ENCODE measurements at places on chromosomes 1 and 21.
A peak's percentile ranks its signal among the peaks of the same experiment; 100 is the strongest.

DNA sequence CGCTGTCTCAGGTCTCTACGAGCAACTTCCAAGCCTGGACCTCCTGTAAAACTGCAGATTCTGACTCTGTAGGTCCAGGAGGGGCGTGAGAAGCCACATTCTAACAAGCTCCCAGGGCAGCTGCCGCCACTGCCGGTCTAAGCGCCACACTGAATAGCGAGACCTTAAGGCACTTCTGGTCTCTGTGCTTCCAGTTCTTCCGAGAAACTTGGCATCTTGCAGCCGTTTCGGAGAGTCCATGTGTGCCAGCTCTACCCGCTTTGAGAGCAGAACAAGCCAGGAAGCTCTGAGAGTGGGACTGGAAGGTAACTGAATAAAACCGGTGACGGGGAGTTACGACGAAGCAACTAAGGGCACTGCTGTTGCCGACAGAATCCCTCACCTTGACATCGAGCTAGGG, 12.5 kb downstream of the AGT start:
- no peak for DNase-seq

GRCh38 chr21:19850157-19850556, 1148.1 kb upstream of the NCAM2 start:
- DNase-seq = no peak

DNA sequence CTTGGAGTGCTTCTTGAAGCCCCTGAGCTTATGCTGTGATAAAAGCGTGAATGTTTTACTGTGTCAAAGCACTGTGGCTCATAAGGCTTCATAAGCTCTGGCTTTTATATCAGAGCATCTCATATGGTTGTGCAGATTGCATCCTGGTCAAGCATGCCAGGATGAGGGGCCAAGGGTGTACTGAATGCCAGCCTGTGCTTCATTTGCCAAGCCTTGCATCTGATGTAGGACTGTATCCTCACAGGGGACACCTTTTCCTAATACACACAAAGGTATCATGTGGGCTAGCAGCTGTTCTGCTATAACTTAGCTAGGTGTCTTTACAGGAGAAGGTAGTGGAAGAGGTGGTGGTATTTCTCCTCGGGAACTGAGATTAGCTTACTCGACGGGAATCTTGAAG, 134.7 kb downstream of the ST6GALNAC3 start:
- no peak for DNase-seq

- DNase-seq = no peak
Measured at GRCh38 chr1:243411472-243411871, 155.6 kb downstream of the SDCCAG8 start.

DNA sequence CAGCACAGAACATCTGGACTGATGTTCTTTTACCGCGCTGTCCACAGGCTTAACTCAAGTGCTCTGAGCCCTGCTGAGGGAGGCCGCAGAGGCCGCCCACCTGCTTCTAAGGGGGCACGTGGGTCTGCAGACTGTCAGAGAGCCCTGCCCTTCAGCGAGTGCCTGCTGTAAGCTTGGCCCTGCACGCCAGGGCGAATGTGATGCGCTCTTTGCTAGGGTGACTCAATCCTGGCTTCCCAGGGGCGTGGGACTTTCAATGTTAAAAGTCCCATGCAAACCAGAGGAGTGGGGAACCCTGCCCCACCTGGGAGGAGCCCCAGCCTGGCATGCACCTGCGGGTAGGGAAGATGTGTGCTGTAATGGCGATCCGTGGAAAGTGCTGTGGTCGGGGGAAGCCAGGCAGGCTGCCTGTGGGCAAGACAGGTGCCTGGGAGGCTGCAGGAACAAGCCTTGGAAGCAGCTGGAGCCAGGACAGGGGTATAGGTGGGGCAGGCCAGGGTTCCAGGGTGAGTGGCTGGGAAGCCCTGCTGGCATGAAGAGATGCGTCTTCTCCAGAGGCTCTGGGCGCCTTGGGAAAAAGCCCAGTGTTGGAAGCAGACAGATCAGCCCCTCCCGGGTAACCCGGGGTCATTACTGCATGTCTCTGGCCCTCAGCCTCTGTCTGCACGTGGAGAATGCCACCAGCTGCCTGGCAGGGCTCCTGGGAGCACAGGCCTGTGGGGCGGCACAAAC, 594 bp upstream of the PANK4 start:
- peak; percentile 33 for DNase-seq

DNA sequence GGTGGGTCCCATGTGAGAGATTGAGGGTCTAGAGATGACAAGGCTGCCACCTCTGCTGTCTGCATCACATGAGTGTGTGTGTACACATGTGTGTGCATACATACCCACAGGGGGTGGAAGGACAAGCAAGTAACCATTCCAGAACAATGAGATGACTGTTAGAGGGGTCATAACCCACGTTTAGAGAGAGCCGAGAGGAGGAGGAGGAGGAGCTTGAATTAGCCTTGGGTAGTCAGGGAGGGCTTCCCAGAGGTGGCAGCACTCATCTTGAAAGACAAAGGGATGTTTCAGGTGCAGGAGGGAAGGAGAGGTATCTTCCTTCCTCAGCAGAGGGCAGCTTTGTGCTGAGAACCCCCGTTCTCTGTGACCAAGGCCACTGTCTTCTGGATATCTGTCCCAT, 21.3 kb downstream of the TNFRSF1B start:
- DNase-seq = no peak

GRCh38 chr1:84960371-84960770, 36.5 kb downstream of the MCOLN2 start:
- DNase-seq = no peak

DNA sequence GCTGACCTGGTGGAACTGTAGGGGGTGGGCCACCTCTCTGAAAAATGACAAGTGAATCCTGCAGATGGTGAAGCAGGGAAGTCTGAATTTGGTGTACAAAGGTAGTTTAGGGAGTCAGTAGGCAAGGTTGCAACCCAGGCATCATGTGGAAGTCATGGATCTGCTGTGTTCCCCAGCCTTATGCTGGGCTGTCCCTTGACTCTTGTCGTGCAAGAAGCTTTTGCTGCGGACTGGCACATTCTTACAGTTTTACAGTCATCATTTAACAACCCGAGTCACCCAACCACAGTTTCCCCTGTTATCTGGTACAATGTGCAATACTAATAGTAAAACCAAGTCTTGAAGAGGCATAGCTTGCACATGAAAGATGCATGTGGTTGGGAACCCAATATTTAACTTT, 13.2 kb downstream of the RHOU start:
- no peak for DNase-seq

GRCh38 chr1:230057681-230058565, 9.1 kb upstream of the GALNT2 start:
- no peak for DNase-seq

GRCh38 chr1:241310451-241310850, 46.6 kb downstream of the RGS7 start:
- no peak for DNase-seq

- DNase-seq = no peak
Measured at GRCh38 chr1:205530116-205530515, 25.6 kb downstream of the CDK18 start.

DNA sequence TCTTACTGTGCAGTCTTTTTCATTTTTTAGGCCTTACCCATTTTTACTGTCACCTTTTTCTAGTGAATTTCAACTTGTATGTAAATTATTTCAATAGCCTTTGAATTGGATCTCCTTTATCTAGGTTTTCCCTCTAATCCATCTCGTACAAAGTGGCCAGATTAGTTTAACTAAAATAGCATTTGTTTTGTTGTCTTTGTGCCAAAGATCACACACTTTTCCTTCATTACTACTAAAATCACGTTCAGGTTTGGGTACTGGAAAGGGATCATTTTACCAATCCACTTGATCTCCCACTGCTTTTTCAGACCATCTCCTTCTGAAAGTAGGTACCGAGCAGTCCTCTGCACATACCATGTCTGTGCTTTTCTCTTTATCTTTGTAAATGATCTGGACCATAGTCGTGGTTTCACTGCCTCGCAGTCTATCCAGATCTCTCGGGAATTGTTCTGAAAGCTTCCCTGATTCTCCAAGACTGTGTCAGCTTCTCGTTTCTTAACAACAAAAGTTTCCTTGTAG, 20.1 kb downstream of the KDM1A start:
- no peak for DNase-seq

GRCh38 chr1:99139876-99140275, 124.4 kb upstream of the PLPPR4 start:
- DNase-seq = no peak

GRCh38 chr1:26239936-26240335, 5.9 kb downstream of the CEP85 start:
- DNase-seq = no peak

DNA sequence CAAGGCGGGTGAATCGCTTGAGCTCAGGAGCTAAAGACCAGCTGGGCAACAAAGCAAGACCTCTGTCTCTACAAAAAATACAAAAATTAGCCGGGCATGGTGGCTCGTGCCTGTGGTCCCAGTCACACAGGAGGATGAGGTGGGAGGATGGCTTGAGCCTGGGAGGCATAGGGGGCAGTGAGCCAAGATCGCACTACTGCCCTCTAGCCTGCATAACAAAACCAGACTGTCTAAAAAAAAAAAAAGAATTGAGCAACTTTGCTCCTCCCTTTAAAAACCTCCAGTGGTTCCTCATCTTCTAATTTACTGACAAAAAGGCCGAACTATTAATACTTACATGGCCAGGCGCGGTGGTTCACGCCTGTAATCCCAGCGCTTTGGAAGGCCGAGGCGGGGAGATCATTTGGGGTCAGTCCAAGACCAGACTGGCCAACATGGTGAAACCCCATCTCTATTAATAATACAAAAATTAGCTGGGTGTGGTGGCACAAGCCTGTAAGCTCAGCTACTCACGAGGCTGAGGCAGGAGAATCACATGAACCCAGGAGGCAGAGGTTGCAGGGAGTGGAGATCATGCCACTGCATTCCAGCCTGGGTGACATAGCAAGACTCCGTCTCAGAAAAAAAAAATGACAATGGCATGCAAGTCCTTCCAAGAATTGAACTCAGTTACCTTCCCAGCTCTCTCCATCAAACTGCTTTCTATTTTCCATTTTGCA, 4.4 kb downstream of the ACBD3 start:
- DNase-seq = no peak

GRCh38 chr1:110293601-110294104, 45.5 kb upstream of the RBM15 start:
- no peak for DNase-seq

- no peak for DNase-seq
Measured at GRCh38 chr1:66137235-66137634, 344.5 kb downstream of the PDE4B start.

GRCh38 chr1:94887603-94888171, 39.2 kb downstream of the CNN3 start:
- no peak for DNase-seq

GRCh38 chr1:23103001-23103889, 65.4 kb downstream of the LUZP1 start:
- peak; percentile 12 for DNase-seq

GRCh38 chr1:226635456-226635941, 86.9 kb downstream of the STUM start:
- DNase-seq = peak; percentile 40

Measured in T-helper 22 cell (primary cell).